Bladder microvascular endothelial cell (primary cell): ENCODE measurements at places on chromosomes 2 and 18. TPM values are rescaled to one million over a fixed set of nuclear protein-coding genes. Genes with fewer than 3 reads are reported as not detected.

The BOLL gene
- not detected in 2 replicates for total RNA-seq

The GAREM2 gene
- total RNA-seq: under 0.01 and 0.57 TPM in 2 replicates

The INPP4A gene
- total RNA-seq: 16.7 and 55.8 TPM in 2 replicates

The FHOD3 gene
- 0.06 and 0.16 TPM in 2 replicates for total RNA-seq

The GMPPA gene
- 27.0 and 28.9 TPM in 2 replicates for total RNA-seq

The CFAP221 gene
- total RNA-seq: 0.06 and 0.16 TPM in 2 replicates

The NDUFV2 gene
- total RNA-seq: 67.7 and 86.2 TPM in 2 replicates

The ZNF512 gene
- 11.2 and 26.9 TPM in 2 replicates for total RNA-seq

The ERFE gene
- 0.19 and 0.65 TPM in 2 replicates for total RNA-seq

The CCDC74A gene
- 3.7 and 6.4 TPM in 2 replicates for total RNA-seq

The UCN gene
- 0.44 and 0.49 TPM in 2 replicates for total RNA-seq

The CSRNP3 gene
- under 0.01 and 0.82 TPM in 2 replicates for total RNA-seq

The SERPINB13 gene
- total RNA-seq: not detected in 2 replicates

The HRH4 gene
- total RNA-seq: not detected in 2 replicates

The TDRD15 gene
- total RNA-seq: not detected in 2 replicates

The KCNG3 gene
- total RNA-seq: not detected in 2 replicates

The GNLY gene
- not detected in 2 replicates for total RNA-seq

The MC2R gene
- total RNA-seq: not detected in 2 replicates

The PLA2R1 gene
- total RNA-seq: 6.5 and 37.4 TPM in 2 replicates

The GPR148 gene
- not detected in 2 replicates for total RNA-seq

The MATN3 gene
- 1.0 and 1.9 TPM in 2 replicates for total RNA-seq

The SLC30A3 gene
- total RNA-seq: 0.81 and 34.7 TPM in 2 replicates

The RBKS gene
- 1.2 and 1.3 TPM in 2 replicates for total RNA-seq

The ANKRD44 gene
- total RNA-seq: 3.6 and 5.7 TPM in 2 replicates

The TUBB8B gene
- total RNA-seq: not detected in 2 replicates

The C2orf78 gene
- total RNA-seq: not detected in 2 replicates

The EMX1 gene
- not detected in 2 replicates for total RNA-seq

The RGPD4 gene
- total RNA-seq: not detected in 2 replicates

The UPP2 gene
- total RNA-seq: not detected in 2 replicates

The MAPRE3 gene
- 0.49 and 1.6 TPM in 2 replicates for total RNA-seq

The PROKR1 gene
- not detected in 2 replicates for total RNA-seq

The GDF7 gene
- total RNA-seq: 0.16 and 162 TPM in 2 replicates

The BUB1 gene
- 18.8 and 27.7 TPM in 2 replicates for total RNA-seq

The IL18RAP gene
- total RNA-seq: under 0.01 TPM in 1 of 2 replicates, not detected in the other

The CTIF gene
- 11.0 and 31.2 TPM in 2 replicates for total RNA-seq

The SCN1A gene
- total RNA-seq: 0.06 TPM in 1 of 2 replicates, not detected in the other

The PCBP1 gene
- total RNA-seq: 35.8 and 74.7 TPM in 2 replicates

The LINC00305 gene
- total RNA-seq: not detected in 2 replicates

The ZBTB7C gene
- total RNA-seq: under 0.01 TPM in 1 of 2 replicates, not detected in the other
